Endothelial cell (in vitro differentiated cells): ENCODE measurements at places on chromosomes 6 and 20. TPM values are rescaled to one million over a fixed set of nuclear protein-coding genes. Genes with fewer than 3 reads are reported as not detected.

The OOEP gene
- total RNA-seq = not detected

The DLL1 gene
- total RNA-seq = 59.5 TPM

The C4A gene
- total RNA-seq = 6.1 TPM

The CEBPB gene
- total RNA-seq = 28.1 TPM

The EPHA7 gene
- total RNA-seq = 12.1 TPM

DNA sequence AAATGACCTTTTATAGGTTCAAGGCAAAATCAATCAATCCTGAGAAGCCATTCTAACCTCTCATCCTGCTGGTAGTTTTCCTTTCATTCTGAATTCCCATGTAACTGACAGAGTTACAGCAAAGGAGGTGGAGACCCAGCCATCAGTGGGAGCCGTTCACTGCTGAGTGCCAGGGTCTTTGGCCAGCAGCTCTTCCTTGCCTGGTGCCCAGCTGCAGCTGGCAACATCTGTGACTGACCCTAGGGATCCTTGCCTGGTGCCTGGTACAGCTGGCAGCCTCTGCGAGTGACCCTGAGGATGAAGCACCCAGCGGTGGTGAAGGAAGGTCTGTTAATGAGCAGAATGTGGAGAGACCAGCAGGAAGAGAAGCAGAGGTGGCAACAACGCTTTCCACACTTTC, 314.6 kb downstream of the THBS2 start:
- H3K36me3 ChIP-seq = no peaks in the 10 kb centered on the region
- H3K4me1 ChIP-seq = no peaks in the 10 kb centered on the region
- no peak for DNase-seq
- H3K4me3 ChIP-seq = no peak overlapping the region

DNA sequence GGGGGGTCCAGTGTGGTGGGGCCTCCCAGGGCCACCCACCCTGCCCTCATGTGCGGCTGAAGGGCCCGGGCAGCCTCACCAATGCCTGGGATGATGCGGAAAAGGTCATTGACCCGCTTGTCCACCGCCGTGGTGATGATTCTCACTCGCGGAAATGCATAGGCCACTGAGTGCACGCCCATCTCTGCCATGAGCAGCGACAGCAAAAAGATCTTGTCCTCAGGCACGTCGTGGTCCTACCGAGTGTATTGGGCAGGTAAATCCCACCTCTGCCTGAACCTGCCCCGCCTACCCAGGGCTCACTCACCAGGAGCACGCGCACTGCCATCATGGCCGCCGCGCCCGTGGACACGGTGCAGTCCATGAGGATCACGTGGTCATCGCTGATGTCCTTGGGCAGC, 16.1 kb downstream of the UCKL1 start:
- peaks cover 11% of the 10 kb centered on the region for H3K36me3 ChIP-seq
- no peak overlapping the region for H3K4me3 ChIP-seq
- DNase-seq = no peak

DNA sequence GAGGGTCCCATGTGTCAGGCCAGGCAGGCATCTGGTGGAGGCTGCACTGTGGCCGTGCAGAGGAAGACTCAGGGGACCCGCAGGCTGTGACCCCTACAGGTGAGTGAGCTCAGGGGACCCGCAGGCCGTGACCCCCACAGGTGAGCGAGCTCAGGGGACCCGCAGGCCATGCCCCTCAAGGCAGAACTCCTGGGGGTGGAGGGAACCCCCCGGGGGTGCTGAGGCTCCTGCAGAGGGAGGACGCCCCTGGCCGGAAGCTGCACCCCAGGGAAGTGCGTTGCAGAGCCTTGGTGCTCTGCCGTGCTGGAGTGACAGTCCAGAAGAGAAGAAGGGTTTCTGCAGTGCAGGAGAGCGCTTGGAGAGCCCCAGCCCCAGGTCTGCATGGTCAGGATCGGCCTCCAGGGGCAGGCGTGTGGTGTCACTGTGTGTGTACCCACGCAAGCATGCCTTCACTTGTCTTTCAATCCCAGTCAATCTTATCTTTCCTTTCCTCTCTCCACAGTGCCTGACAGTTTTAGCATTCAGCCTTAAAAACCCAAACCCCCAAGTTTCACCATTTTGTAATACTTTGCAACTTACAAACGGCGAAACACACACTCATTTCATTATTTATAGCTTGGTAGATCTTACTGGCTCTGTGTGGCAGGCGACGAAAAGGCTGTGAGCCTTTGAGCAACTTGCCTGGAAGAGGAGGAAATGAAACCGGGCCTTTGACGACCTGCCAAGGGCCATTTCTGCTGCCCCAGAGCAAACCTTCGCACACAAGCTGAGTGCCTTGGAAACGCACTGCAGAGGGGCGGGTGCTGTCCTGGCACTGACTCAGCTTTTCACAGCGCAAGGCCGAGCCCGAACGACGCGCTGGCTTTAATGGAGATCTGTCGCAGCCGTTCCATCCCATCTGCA, 101.4 kb upstream of the AGPAT4 start:
- H3K27ac ChIP-seq = peak overlapping the region; percentile 32
- no peaks in the 10 kb centered on the region for H3K36me3 ChIP-seq
- H3K4me1 ChIP-seq = peaks cover 7% of the 10 kb centered on the region
- peak; percentile 30 for DNase-seq

DNA sequence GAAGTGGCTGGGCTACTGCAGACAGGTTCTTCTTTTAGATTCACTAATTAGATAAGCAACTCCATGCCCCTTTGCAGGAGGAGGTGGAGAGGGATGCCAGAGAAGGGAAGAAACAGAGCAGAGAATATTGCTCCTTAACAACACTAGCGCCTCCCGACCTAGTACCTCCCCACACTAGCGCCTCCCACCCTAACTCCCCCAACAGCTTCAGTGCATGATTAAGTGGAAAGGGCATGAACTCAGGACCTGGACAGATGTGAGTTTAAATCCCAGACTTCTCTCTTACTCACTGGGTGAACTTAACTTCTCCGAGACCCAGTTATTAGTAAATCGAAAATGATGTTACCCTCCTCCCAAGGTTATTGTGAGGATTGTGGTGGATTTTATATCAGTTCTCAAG, 25.7 kb downstream of the STX11 start:
- no peak for DNase-seq
- H3K27ac ChIP-seq = no peak overlapping the region
- H3K4me1 ChIP-seq = no peaks in the 10 kb centered on the region

DNA sequence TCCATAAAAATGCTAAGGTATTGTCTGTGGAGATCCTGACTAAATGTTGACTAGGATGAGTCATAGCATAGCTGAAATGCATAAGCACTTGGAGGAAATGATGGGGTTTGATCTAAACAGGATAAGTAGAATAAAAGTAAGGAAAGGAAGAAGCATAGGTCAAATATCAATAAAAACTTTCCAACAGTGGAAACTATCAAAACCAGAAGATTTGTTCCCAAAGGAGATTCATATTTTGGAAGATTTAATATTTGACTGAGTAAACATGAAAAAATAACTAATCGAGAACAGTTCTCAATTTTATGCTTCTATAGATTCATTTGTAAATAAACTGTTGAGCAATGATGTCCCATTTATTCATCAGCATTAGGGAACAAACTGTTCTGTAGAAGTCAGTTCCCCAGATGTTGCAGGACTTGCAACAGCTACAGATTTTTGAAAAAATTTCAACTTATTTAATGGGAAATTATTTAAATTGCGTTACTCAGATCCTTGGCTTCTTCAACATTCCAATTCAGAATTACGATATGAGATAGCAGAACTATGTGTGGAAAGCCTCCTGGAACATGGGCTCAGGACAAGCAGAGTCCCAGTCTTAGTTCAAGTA, 133.7 kb upstream of the TBX18 start:
- no peaks in the 10 kb centered on the region for H3K36me3 ChIP-seq
- H3K27me3 ChIP-seq = no peaks in the 10 kb centered on the region
- no peak overlapping the region for H3K27ac ChIP-seq
- H3K4me1 ChIP-seq = peaks cover 6% of the 10 kb centered on the region

DNA sequence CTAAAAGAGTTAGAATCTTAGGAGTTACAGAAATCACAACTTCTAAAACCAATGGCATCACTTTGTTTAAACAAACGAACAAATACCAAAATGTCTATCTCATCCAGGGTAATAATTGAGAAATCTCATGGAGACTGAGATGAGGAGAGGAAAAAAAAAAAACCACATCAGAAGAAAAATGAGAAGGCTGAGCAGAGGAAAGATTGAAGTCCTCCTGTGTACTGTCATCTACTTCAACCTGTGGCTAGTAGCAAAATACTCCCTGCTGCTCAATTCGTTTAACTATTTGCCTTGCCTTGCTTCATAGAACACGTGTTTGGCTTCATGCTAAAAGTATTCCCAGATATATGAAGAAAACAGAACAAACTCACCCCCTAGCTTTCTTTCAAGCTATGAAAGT, 143.7 kb downstream of the PDE10A start:
- H3K4me3 ChIP-seq = no peak overlapping the region
- no peaks in the 10 kb centered on the region for H3K27me3 ChIP-seq
- H3K4me1 ChIP-seq = no peaks in the 10 kb centered on the region
- no peaks in the 10 kb centered on the region for H3K36me3 ChIP-seq
- no peak overlapping the region for H3K27ac ChIP-seq

- H3K36me3 ChIP-seq = peaks cover 21% of the 10 kb centered on the region
- DNase-seq = no peak
- H3K27me3 ChIP-seq = peaks cover 15% of the 10 kb centered on the region
- peak overlapping the region; percentile 97 for H3K4me3 ChIP-seq
- H3K27ac ChIP-seq = peak overlapping the region; percentile 87
These were observed 1.7 kb downstream of the ADRM1 start for GRCh38 chr20:62304331-62305148.

DNA sequence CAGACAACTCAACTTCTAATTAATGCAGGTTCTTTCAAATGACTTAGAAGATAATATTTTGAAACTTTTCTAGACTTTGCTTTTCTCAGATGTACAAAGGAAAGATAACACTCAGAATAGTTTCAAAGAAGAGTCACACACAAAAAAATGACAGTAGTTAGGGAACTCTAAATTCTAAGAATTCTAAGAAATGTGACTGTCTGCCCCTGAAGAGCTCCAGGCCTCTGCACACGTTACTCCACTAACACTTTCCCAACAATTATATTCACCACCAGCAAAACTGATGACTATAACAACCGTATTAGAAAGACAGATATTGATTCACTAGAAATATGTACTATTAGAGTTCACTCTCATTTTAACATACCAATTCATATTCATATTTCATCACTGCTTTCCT, 133.3 kb upstream of the SMLR1 start:
- no peak overlapping the region for H3K4me3 ChIP-seq
- no peaks in the 10 kb centered on the region for H3K27me3 ChIP-seq
- H3K27ac ChIP-seq = no peak overlapping the region
- no peaks in the 10 kb centered on the region for H3K4me1 ChIP-seq

GRCh38 chr6:89290401-89291155, 24.5 kb downstream of the GABRR2 start:
- peaks cover 13% of the 10 kb centered on the region for H3K36me3 ChIP-seq
- H3K4me1 ChIP-seq = peaks cover 3% of the 10 kb centered on the region
- peaks cover 11% of the 10 kb centered on the region for H3K27me3 ChIP-seq
- DNase-seq = no peak
- H3K4me3 ChIP-seq = peak overlapping the region; percentile 26

DNA sequence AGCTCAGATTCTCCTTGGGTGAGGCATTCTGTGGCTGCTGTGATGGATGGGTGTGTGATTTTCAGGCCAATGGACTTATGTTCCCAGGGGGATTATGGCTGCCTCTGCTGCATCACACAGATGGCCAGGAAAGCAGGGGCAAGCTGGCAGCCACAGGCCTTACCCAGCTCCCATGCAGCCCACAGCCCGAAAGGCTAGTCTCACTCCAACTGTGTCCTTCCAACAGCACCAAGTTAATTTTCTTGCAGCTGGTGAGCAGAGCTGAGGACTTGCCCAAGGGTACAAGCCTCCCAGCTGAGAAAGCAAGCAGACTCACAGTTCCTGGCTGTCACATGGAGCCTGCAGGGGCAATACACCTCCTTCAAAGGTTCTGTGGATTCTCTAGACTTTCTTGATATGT, 155.2 kb upstream of the KHDRBS2 start:
- H3K36me3 ChIP-seq = no peaks in the 10 kb centered on the region
- no peaks in the 10 kb centered on the region for H3K27me3 ChIP-seq
- no peaks in the 10 kb centered on the region for H3K4me1 ChIP-seq
- H3K4me3 ChIP-seq = no peak overlapping the region

DNA sequence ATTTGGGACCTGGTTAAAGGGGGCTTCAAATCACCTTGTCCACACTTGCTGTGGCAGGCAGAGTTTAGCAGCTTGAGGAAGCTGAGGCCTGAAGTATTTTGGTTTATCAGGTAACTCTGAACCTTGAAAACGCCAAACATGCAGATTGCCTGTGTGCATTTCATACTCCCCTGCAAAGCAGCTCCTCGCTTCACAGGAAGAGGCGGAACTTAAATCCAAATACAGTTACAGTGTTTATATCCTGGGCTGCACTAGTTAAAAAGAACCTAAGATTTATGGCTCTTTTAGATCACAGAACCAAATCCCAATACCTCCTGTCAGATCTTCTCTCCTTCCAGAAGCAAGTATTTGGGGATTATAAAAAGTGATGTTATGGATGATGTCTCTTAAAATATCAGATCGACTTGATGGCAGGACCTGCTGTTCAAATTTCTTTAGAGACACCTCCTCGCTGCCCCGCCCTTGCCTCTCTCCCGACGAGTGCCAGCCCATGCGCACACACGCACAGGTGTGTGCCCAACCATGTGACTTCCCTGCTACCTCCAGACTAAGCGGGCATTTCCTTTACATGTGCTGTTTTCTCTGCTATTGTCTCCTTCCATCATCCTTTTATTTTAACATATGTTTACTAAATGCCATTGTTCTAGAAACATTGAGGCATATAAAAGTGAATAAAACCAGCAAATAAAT, 224.6 kb upstream of the FOXQ1 start:
- no peak overlapping the region for H3K27ac ChIP-seq
- H3K27me3 ChIP-seq = peaks cover 1% of the 10 kb centered on the region
- H3K4me1 ChIP-seq = no peaks in the 10 kb centered on the region
